ENCODE measurements at places on chromosomes 3 and 15. TPM values are rescaled to one million over a fixed set of nuclear protein-coding genes. Genes with fewer than 3 reads are reported as not detected.

The SLC12A1 gene
- total RNA-seq = not detected

The SI gene
- not detected for total RNA-seq

The SH2D7 gene
- not detected for total RNA-seq

The ECE2 gene
- total RNA-seq = not detected

The PTX3 gene
- 276 TPM for total RNA-seq

The POLR2H gene
- total RNA-seq = 107 TPM

The IGSF11 gene
- total RNA-seq = not detected

The IL17RE gene
- total RNA-seq = 3.9 TPM

The CCDC33 gene
- total RNA-seq = under 0.01 TPM

The GCSAM gene
- total RNA-seq = not detected

The PPIP5K1 gene
- total RNA-seq = 7.4 TPM

The AGBL1 gene
- total RNA-seq = not detected

The GADL1 gene
- not detected for total RNA-seq

The CLDN11 gene
- 272 TPM for total RNA-seq

The C3orf22 gene
- total RNA-seq = not detected

The ZNF662 gene
- 1.0 TPM for total RNA-seq

The ZNF80 gene
- total RNA-seq = not detected

The CNTN3 gene
- total RNA-seq = 0.84 TPM

The DOCK3 gene
- under 0.01 TPM for total RNA-seq

The POC1A gene
- total RNA-seq = 31.1 TPM

The KBTBD13 gene
- not detected for total RNA-seq

The KLHL40 gene
- not detected for total RNA-seq

The WDR93 gene
- 0.15 TPM for total RNA-seq

The CSPG4 gene
- 72.4 TPM for total RNA-seq

The OSTN gene
- not detected for total RNA-seq

The CAND2 gene
- 6.6 TPM for total RNA-seq

The MEGF11 gene
- not detected for total RNA-seq

Measured in bronchus fibroblast of lung (primary cell).